ENCODE measurements at places on chromosomes 4 and X. TPM values are rescaled to one million over a fixed set of nuclear protein-coding genes. Genes with fewer than 3 reads are reported as not detected.

MTTP gene
- 0.71 TPM for total RNA-seq

DNA sequence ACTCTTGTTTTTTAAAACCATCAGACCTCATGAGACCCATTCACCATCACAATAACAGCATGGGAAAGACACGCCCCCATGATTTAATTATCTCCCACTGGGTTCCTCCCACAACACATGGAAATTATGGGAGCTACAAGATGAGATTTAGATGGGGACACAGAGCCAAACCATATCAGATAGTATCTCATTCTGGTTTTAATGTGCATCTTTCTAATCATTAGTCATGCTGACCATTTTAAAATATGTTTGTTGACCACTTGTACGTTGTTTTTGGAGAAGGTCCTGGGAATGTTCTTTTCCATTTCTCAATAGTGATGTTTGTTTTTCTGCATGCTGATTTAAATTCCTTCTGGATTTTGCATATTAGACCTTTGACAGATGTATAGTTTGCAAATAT, 119.0 kb downstream of the RTL3 start:
- DNase-seq = no peak

GRCh38 chr4:26076896-26077295, 162.9 kb downstream of the SMIM20 start:
- DNase-seq = no peak

GRCh38 chr4:102256321-102256720, 89.0 kb downstream of the SLC39A8 start:
- DNase-seq = no peak

- no peak for DNase-seq
Measured at GRCh38 chr4:140003876-140004548, 150.0 kb downstream of the MAML3 start.

- no peak for DNase-seq
Measured at GRCh38 chrX:73877687-73878086, 314.7 kb downstream of the CHIC1 start.

HELQ gene
- total RNA-seq = 13.0 TPM

- no peak for DNase-seq
Measured at GRCh38 chr4:88672987-88673386, 24.6 kb downstream of the NAP1L5 start.

Measured in left cardiac atrium (tissue), 4 donors.